RPMI7951 (cell line): ENCODE measurements at places on chromosomes 1 and 21.

GRCh38 chr1:204426035-204426436 is 14.4 kb upstream of the PPP1R15B start:
- DNase-seq: peak; percentile 80

- DNase-seq: peak; percentile 29
Observed at GRCh38 chr1:47738560-47739182, 258.5 kb downstream of the TRABD2B start.

DNA sequence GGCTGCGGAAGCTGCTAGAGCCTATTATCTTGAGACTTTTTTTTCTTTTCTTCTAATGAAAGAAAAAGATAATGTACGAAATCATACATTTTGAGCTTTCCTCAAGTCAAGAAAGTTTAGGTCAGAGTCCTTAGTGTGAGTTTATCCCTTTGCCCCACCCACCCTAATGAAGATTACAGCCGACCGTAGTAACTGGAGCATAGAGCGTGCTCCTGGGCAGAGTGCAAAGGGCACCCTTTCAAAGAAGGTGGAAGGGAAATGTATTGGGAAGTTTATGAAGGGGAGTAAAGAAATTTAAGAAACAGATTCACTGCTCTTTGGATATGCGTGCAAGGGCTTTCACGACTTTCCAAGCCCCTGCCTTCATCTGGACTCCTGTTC is 17.2 kb downstream of the GNG12 start:
- DNase-seq: no peak

GRCh38 chr21:45170987-45171386 is 96.6 kb downstream of the ADARB1 start:
- no peak for DNase-seq

DNA sequence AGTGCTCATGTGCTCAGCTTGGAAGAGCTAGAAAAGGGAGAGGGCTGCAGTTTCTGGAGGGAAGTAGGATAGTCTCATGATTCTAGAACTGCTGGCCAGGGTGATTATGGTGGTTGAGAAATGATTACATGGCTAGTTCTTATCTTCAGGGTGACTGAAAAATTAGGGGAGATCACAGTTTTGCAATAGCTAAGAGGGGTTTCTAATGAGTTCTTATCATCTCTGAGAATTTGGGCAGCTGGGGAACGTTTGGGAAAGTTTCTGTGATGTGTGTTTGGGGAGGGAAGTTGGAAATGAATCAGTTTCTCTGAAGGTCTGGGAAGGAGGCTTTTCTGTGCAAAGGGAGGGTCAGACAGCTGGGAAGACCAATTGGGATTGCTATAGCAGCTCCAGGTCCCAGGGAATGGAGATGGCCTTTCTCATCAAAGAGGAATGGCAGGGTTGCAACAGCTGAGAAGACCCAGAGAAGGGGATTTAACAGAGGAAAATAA is 7.6 kb upstream of the RHOU start:
- no peak for DNase-seq

DNA sequence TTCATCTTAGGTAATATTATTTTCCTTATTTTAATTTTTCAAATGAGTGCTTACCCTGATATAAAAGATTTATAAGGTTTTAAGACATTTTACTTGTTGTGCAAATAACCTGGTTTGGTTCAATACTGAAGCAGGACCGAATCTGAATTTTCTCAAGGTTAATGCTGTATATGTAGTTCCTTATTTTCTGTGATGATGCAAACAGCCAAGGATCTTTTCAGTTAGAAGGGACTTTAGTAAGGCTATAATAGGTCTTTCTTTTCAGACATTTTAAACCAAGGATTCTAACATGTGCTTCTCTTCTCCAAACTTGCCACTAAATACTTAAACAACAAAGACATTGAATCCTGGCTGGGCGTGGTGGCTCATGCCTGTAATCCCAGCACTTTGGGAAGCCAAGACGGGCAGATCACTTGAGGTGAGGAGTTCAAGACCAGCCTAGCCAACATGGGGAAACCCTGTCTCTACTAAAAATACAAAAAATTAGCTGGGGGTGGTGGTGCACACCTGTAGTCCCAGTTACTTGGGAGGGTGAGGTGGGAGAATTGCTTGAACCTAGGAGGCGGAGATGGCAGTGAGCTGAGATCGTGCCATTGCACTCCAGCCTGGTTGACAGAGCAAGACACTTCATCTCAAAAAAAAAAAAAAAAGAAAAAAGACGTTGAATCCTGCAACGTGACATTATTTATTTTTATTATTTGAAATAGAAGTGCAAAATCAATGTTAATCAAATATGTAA is 3.2 kb upstream of the ARPC5 start:
- no peak for DNase-seq

DNA sequence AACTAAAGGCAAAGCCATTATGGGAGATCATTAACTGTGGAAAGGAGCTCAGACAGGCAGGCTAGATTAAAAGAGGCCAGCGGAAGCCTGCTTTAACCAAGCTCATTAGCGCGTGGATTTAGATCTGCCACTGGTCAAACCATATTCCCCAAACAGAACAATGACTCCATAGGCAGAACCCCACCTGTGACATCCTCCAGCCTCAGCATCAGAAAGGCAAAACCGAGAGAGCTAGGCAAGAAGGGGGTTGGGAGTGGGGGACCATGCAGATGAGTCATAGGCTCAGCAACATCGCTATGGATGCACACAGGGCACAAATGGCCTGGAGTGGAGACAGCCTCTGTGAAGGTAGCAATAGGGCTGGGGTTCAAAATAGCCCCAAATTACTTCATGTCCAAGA is 20.6 kb downstream of the MKNK1 start:
- DNase-seq: no peak

- no peak for DNase-seq
Observed at GRCh38 chr1:176735201-176735600, 272.2 kb downstream of the PAPPA2 start.
